Effector CD4-positive, alpha-beta T cell (primary cell): ENCODE measurements at places on chromosomes 11 and 22.

GRCh38 chr11:133947321-133947756 lies 9.4 kb downstream of the IGSF9B start:
- DNase-seq: peak; percentile 48

DNA sequence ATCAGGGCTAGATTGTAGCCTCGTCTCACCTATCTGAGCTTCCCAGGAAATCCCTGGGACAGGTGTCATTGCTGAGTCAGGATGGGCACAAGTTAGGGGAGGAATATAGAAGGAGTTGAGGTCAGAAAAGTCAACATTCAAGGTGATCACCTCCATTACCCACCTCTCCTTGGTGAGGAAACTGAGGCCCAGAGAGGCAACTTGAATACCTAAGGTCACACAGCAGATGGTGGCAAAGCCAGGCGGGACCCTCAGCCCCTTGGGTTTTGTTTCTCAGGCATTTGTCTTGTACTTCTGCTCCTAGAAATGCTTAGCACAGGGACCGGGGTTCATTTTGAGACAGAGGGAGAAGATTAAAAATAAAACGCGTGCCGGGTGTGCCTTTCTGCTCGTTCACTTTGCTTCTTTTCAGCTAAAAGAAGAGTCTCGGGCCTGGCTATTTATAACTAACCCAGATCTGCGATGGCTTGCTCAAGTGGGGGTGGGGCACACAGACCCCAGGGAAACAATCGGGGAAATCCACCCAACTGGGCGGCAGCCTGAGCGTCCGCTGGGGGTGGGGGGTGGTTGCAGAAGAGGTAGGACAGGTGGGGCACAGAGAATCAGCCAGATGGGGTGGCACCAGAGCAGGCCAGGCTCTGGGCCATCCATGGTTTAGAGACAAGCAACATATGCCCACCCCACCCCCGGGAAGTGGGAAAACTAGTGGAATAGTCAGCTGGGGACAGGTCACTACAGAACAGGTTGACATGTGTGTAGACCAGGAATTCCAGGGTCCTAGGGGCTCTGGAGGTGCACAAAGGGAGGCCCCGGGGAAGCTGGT lies 3.9 kb upstream of the GNAZ start:
- DNase-seq: no peak

GRCh38 chr11:46256540-46257001 lies 20.9 kb upstream of the CREB3L1 start:
- DNase-seq: no peak

- DNase-seq: no peak
Observed at GRCh38 chr11:44624761-44625221, 59.3 kb downstream of the CD82 start.

DNA sequence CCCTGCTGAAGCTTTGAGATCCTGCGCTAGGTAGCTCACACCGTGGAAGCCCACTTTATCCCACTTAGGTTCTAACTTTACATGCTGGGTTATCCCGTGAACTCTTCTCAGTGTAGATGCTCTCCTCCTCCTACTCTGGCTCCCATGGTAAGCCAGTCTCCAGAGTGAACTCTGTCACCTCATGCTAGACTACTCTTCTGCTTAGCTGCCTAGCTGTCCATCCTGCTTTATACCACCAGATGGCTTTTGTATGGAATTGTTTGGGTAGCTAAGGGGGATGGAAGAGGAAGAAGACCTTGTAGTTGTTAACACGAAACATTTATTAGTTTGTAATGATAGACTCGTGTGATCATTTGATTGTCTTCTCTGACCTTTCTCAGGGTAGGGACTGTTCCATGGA lies 46.8 kb downstream of the EMSY start:
- no peak for DNase-seq
